ENCODE measurements at places on chromosomes 2 and 18.

- no peak for DNase-seq
Measured at GRCh38 chr2:70894765-70895164, 40.9 kb upstream of the ATP6V1B1 start.

- no peak for DNase-seq
Measured at GRCh38 chr2:201656102-201656501, 12.8 kb upstream of the TMEM237 start.

DNA sequence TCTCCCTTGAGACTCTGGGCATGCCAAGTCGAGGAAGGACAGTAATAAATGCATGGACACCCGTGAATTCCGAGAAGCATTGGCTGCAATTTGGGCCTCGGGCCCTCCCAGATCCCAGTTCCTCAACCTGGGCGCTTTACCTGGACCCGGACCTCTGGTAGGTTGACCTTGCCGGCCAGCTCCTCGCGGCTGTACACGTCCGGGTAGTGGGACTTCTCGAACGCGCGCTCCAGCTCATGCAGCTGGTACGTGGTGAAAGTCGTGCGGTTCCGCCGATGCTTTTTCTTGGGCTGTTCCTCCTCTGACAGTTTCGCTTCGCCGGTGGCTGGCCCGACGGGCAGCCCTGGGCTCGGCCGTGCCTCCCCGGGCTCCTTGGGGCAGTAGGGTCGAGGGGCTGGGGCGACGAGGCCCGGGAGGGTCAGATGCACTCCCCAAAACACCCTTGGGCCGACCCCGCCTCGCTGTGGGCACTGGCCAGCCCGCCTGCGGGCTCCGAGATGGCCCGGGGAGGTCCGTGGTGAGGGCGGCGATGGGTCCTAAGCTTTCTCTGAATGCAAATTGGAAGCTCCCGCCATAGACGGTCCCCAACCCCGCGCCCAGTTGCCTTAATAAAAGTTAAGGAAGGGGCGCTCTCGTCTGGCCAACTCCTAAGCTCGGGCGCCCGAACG, 899 bp downstream of the RAX start:
- no peak for DNase-seq

GRCh38 chr2:15072836-15073235, 440.3 kb downstream of the LRATD1 start:
- DNase-seq = no peak

GRCh38 chr18:60027397-60027796, 127.6 kb downstream of the PMAIP1 start:
- DNase-seq = no peak
